ENCODE measurements at places on chromosomes 7 and 10. TPM values are rescaled to one million over a fixed set of nuclear protein-coding genes. Genes with fewer than 3 reads are reported as not detected.

DNA sequence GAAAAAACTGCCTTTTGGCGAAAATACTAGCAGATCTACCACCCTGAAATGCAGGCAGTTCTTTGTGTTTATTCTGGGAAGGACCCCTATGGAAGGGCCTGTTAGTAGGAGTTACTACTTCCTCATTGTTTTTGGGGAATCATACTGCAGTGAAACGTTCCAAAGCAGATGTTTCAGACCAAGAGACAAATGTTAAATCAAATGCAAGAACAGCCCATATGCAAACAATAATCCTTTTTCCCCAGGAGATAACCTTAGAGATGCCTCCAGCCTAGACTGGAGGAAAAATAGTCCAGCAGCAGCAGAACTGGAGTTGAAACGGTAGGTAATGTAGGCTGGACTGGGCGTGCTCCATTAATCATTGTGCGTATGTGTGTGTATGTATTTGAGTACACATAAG, 65.9 kb upstream of the VWDE start:
- no peak for DNase-seq

GRCh38 chr7:116497708-116498107, 1.8 kb upstream of the CAV2 start:
- no peak for DNase-seq

- no peak for DNase-seq
These were observed 39.1 kb downstream of the SUFU start for GRCh38 chr10:102542800-102543418.

DNA sequence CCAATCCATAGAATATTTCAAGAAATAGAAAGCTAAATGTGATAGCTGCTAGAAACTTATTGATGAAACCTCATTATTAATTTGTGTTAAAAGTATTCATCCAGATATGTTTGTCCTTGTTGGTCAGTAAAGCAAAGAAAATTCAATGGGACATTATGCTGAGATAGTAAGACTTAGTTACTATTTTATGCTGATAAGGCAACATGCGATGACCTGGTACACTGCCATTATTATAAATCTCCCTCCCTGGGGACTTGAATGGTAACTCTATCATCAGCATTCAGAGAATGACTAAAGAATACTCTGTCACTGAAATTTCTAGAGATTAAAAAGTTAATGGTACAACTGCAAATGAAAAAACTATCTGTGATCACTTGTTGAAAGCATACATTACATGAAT, 54.9 kb downstream of the ARHGAP12 start:
- DNase-seq: no peak

The LMOD2 gene
- total RNA-seq: 431 TPM

The CALD1 gene
- 118 TPM for total RNA-seq

The NRAP gene
- total RNA-seq: 826 TPM

The WIPF3 gene
- 6.2 TPM for total RNA-seq

The LRGUK gene
- total RNA-seq: 0.20 TPM

All from left ventricle myocardium superior (tissue), 1 donor.